Anterior cingulate cortex (tissue), 58 donors: ENCODE measurements at places on chromosomes 16 and 17.

GRCh38 chr16:28524681-28525171, 14.0 kb downstream of the NUPR1 start:
- DNase-seq: no peak

- DNase-seq: no peak
Observed at GRCh38 chr17:2975469-2975958, 87.9 kb downstream of the OR1D5 start.

DNA sequence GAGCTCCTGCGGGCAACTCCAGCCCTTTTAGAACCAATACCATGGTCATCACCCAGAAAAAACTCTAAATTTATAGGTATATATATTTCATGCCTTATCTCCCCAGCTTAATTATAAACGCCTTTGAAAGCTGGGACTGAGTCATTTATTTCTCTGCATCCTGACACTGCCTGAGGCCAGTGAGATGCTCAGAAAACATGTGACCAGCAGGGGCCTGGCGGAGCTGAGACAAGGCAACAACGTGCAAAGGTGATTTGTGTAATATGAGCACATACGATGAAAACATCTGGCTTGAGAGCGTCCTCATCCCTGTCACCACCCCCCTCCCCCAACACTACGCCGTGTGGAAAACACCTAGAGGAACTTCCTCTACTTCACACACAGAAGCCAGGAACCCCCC, 22.7 kb downstream of the NXN start:
- DNase-seq: no peak

GRCh38 chr17:7684851-7685532, 2.3 kb downstream of the TP53 start:
- no peak for DNase-seq

DNA sequence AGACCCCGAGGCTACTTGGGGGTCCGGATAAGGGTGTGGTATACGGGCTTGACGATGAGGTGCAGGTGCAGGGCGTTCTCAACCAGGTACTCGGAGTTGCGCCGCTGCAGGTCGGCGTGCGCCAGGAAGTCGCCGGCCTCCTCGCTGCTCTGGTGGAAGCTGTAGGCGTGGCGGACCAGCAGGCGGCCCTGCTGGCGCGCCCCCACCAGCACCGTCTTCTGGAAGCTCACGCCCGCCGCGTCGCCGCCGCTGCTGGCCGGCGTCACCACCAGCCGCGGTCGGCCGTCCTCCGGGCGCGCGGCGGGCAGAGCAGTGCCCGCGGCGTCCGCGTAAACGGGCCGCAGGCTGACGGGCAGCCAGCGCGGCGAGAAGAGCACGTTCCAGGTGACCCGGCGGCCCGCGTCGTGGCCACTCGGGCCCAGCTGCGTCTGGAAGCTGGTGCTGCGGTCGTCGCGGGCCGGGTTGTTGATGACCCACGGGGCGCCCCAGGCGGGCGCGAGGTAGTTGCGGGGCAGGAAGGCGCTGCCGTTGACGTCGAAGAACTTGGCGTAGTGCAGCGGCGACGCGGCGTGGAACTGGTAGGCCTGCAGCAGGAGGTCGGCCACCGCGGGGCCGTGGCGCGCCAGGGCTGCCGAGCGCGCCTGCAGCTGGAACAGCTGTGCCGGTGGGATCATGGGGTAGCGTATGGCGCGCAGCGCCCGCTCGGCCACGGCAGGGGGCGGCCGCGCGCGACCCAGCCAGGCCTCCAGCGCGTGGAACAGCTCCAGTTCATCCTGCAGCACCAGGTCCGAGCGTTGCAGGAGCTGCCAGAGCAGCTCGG, 4.8 kb downstream of the BTBD17 start:
- DNase-seq: no peak

GRCh38 chr16:72410492-72410891, 238.5 kb upstream of the PMFBP1 start:
- no peak for DNase-seq

- DNase-seq: no peak
Observed at GRCh38 chr17:17325228-17325627, 22.1 kb downstream of the NT5M start.

DNA sequence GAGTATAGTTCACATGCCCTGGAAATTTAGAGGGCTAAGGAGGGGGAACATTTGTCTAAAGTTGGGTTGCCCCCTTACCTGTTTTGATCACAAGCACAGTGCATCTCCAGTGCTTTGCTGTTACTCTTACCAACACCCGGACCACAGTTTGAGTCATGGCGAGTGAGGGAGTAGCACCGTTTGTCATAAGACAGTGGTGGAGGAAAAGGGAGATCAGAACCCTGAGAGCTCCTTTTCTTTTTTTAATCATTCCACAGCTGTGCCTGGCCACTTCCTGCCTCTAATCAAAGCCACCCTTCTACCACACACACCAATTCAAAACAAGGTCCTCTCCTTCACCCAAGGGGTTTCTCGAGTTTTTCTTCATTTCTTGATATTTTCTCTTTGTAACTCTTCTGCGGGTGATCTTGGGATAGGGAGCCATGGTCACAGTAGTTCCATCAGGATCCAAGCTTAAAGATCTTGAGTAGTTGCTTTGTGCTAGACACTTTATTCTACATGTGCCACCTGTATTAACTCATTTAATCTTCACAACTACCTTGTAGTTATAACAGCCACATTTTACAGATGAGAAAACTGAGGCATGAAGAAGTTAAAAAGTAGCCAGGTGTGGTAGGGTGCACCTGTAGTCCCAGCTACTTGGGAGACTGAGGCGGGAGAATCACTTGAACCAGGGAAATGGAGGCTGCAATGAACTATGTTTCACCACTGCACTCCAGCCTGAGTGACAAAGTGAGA, 5.0 kb upstream of the MYL4 start:
- no peak for DNase-seq

- no peak for DNase-seq
Observed at GRCh38 chr17:8555062-8555461, 75.5 kb downstream of the MYH10 start.
